ENCODE measurements at places on chromosomes 11 and 22.

GRCh38 chr11:93747122-93747521, 5.7 kb downstream of the C11orf54 start:
- DNase-seq = peak; percentile 42

DNA sequence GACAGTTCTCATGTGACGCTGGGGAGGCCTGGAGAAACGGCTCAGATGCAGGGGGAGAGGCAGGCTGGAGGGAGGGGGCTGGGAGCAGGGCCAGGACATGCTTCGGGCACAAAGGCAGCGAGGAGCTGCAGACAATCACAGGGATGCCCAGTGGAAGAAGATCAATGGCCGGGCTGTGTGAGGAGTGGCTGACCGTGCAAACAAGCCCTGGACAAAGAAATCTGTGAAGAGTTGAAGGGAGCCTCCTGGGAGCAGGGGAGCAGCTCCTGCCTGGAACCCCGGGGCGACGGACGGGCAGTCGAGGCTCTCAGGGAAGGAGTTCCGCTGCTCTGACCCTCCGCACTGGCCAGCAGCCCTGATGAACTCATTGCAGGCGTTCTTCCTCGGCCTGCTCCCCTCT, 126.7 kb upstream of the B3GAT1 start:
- no peak for DNase-seq

- no peak for DNase-seq
Measured at GRCh38 chr11:63603180-63603518, 11.1 kb downstream of the PLAAT3 start.

GRCh38 chr11:94325681-94326080, 21.3 kb downstream of the IZUMO1R start:
- peak; percentile 72 for DNase-seq

Data from GM20000 (cell line).